ENCODE measurements at places on chromosomes 7 and 10. TPM values are rescaled to one million over a fixed set of nuclear protein-coding genes. Genes with fewer than 3 reads are reported as not detected.

The NEBL gene
- 6.4 TPM for total RNA-seq

- no peak for DNase-seq
These were observed 254.3 kb upstream of the LYZL1 start for GRCh38 chr10:29034592-29034991.

The STOX1 gene
- total RNA-seq: 16.0 TPM

GRCh38 chr7:116399819-116400218 is 99.7 kb upstream of the CAV2 start:
- no peak for DNase-seq

The PGAM2 gene
- total RNA-seq: not detected

The MAGI2 gene
- total RNA-seq: 11.4 TPM

The FFAR4 gene
- 6.7 TPM for total RNA-seq

GRCh38 chr10:70830164-70830563 is 14.4 kb downstream of the SGPL1 start:
- no peak for DNase-seq

The NMT2 gene
- total RNA-seq: 80.7 TPM

The AKR1D1 gene
- not detected for total RNA-seq

The ZNF488 gene
- not detected for total RNA-seq

Measured in omental fat pad (tissue), 4 donors.